ENCODE measurements at places on chromosomes 5 and 9.

GRCh38 chr5:159345336-159345735, 15.0 kb upstream of the IL12B start:
- no peak for DNase-seq

DNA sequence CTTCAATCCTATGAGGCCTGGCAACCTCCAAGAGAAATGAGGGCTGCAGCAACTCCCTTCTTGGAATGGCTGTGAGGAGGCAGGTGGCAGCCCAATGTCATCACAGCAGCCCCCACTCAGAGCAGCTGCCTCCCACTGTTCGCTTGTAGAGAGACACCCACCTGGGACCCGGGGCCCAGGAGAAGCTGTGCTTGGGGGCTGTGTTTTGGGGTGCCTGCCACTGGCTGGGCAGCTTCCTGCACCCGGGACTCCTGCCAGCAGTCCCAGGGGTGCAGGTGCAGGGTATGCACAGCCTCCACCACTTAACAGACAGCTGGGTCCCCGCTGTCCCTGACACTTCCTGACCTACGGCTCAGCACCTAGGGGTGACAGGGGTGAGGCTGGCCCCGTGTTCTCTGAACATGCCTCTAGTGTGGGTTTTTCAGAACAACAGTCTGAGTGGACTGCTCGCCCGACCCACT, 26.2 kb downstream of the NIPAL4 start:
- no peak for DNase-seq

DNA sequence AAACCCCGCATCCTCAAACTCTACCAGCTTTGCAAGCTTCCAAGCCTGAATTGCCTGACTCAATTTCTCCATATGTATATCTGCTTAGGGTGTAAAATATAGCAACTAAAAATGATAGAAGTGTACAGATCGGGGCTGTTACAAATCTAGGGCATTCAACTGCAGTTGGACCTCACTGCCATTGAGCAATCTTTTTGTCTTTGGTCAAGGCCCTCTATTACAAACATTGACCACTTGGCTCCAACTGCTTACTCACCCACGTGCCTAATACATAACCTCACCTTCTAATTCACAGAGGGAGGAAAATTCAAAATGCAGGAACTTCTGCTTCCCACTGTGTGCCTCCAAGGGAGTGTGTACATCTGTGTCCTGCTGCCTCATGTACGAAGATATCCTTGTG, 10.0 kb downstream of the LRRC70 start:
- DNase-seq = no peak

DNA sequence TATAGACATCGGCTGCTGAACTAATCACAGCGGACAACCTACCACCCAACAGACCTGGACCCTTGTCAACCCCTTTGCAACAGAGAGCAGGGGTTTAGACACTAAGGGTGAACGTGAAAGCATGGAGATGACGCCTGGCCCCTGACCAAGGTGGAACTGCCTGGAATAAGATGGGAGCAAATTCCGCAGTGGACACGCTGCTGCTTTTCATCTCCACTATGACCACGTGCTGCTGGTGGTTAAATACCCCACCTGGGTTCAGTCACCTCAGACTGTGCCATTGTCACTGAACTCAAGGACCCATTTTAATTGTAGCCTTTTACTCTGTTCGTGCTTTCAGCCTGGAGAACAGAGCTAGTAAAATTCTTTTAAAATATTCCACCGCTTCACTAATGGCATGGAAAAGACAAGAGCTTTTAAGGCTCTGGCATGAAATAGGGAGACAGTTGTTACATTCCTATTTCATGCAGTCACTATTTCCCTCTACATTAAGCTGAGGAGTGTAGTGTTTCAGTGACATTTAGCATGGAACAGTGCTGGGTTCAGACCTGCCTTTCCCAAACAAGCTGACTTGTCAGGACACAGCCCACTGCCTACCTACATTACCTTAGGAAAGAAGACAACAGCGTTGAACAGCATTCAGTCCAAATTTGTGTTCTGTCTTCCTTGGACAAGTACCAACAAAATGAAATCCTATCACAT, 96.8 kb downstream of the ANKRD18B start:
- peak; percentile 87 for DNase-seq

DNA sequence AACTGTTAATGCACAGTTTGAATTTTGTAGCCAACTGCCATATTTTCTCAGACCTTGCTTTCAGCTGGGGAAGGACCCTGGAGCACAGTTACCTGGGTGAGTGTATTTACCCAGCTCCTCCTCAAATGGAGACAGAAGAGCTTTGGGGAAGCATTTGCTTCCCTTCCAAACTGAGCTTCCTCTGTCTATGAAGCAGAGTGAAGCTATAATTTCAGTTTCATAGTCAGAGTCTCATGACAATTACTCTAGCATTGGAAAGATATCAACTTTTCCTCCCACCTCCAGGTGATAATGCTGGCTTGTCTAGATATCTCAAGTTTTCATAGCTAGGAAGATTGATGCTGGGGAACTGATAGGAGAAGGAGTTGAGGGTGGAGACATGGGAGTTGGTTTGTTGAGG, 406.4 kb upstream of the CLINT1 start:
- no peak for DNase-seq

DNA sequence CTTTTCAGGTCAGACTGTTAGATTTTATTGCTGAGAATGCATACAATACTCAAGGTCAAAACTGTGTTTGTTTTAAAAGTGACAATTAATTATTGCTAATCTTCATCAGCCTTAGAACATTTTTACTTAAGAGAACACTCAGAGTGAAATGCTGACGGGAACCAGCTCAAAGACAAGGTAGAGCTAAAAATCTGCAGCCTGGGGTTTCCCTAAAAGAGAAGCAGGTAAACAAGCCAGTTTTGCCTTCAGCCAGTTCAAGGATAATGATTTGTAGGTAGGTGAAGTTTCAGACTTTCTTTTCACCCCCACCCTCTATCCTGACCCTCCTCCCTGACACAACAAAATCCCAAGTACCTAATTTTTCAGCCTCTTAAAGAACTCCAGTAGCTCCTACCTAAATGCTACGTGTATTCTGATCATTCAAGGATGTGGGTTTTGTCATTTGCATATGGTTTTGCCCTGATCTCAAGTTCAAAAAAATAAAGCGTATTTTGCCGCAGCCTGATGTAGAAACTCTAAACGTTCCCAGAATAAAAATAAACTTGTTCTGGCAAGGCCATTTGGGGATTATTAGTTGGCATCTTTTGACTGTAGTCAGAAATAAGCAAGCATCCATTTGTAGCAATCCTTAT, 407.2 kb downstream of the EFNA5 start:
- no peak for DNase-seq

- DNase-seq = peak; percentile 91
These were observed 32.7 kb upstream of the ADRA1B start for GRCh38 chr5:159883522-159883950.

DNA sequence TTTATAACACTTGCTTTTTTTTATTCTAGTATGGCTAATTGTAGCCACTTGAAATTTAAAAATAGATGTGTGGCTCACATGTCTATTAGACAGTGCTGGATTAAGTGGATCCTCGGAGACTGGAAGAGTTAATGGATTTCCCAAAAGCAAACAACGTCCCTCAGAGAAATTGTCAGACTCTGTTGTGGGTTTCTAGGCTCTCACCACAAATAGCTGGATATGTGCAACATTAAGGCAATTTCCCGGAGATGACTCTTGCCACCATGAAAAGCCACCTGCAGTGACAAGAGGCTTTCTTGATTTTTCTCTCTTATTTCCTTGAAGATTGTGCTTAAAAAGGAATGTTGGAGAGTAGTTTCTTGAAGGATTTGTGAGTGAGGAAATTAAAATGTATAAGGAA, 43.2 kb downstream of the TMEM167A start:
- DNase-seq = peak; percentile 25

GRCh38 chr5:152113401-152113800, 188.8 kb upstream of the GLRA1 start:
- DNase-seq = no peak

DNA sequence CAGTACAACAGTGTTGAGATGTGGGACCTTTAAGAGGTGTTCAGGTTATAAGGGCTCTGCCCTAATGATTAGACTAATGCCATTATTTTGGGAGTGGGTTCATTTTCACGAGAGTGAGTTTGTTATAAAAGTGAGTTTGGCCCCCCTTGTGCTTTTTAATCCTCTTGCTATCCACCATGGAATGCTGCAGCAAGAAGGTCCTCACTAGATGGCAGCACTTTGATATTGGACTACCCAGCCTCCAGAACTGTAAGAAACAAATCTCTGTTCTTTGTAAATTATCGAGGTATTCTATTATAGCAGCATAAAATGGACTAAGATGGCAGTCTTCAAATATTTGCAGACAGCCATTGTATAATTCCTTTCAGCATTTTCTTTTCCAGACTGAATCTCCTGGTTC, 212.4 kb downstream of the LRRC70 start:
- no peak for DNase-seq

- no peak for DNase-seq
These were observed 525.8 kb downstream of the CTNND2 start for GRCh38 chr5:11378461-11378860.

- peak; percentile 62 for DNase-seq
These were observed 101.2 kb downstream of the PARP8 start for GRCh38 chr5:50767588-50767987.

GRCh38 chr5:177393206-177393765, 7.2 kb downstream of the PFN3 start:
- DNase-seq = no peak

DNA sequence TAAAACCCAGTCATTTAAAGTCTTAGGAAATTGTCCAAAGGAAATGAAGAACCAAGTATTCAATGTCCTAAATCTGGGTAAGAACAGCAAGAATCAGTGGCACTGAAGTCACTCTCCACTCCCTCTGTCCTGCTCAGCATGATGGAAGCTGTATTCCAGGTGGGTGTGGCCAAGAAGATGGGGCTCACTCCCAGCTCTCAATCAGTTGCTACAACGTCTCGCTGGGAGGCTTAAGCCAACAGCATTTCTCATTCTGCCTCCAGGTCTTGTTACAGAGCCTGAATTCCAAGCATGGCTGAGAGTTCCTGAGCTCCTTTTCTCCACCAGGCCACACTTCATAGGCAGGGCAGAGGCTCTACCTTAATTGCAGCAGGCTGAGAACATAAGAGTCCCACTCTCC, 41.2 kb upstream of the TRIO start:
- DNase-seq = peak; percentile 76

GRCh38 chr5:126568206-126568755, 26.7 kb downstream of the ALDH7A1 start:
- no peak for DNase-seq

DNA sequence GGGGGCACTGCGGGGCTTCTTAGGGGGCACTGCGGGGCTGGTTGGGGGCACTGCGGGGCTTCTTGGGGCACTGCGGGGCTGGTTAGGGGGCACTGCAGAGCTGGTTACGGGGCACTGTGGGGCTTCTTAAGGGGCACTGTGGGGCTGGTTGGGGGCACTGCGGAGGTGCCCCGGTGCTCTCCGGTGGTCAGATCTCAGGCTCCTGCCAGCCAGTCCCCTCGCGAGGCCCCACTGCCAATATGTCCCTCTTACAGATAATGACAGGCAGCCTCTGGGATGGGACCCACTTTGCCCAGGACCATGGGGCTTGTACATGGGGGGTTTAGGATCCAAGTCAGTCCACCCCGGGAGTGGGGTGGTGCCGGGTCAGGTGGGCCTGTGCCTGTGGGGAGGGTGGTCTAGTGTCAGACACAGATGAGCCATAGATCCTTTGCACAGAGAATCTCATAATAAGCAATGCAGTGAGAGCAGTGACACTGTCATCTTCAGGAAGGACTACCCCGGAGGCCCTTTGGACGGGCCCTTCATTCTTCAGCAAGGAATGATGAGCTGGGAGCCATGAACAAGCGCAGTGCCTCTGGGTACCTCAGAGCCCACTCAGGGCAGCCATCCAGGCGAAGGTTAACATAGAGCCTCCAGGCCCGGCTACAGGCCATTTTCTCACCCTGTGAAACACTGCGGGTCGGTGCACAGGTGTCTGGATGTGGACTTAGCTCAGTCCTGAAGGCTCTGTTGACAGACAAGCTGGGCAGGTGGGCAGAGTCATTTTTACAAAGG, 38.2 kb downstream of the COL5A1 start:
- DNase-seq = no peak

GRCh38 chr5:124193371-124193789, 553.1 kb downstream of the ZNF608 start:
- DNase-seq = peak; percentile 69

- no peak for DNase-seq
These were observed 726 bp upstream of the PSMB7 start for GRCh38 chr9:124415852-124416484.

DNA sequence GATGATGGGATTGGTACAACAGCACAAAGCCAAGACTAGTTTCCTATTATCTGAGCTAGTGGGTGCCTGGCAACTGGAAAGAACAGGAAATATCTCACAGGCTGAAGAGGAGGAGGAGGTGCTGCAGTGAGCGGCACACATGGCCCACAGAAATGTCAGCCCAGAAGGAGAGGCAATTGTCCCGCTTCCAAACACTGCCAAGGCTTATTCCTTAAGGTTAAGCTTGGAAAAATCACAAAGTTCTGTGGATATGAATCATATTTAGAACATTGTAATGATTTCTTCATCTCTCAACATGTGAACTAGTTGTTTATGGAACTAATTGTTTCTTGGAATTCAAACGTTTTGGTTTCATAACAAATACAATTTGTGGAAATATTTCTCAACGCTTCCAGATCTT, 1019.5 kb upstream of the SEMA6A start:
- peak; percentile 42 for DNase-seq

- DNase-seq = no peak
These were observed 187.0 kb upstream of the ADCY2 start for GRCh38 chr5:7208938-7209337.

DNA sequence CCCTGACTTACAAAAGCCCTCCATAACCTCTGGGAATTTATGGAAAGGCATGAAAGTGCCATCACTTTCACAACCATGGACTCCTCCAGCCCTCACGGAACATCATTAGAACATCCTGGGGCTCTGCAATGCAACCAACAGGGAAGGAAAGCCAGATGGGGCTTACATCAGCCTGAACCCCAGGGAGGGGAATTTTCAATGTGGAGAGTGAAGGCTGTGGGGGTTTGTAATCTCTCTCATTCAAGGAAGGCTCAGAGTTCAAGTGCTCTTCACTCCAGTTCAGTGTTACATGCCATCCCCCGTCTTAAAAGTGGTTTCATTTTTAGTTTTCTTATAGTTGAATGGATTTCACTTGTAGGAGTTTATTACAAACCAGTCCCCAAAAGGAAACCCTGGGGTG, 5.7 kb downstream of the SPRY4 start:
- no peak for DNase-seq

- no peak for DNase-seq
These were observed 11.7 kb downstream of the TIMD4 start for GRCh38 chr5:156951359-156951758.

- DNase-seq = peak; percentile 59
These were observed 99.2 kb downstream of the ZNF462 start for GRCh38 chr9:106962122-106962521.

GRCh38 chr5:52727576-52727975, 60.1 kb upstream of the ITGA1 start:
- peak; percentile 67 for DNase-seq

DNA sequence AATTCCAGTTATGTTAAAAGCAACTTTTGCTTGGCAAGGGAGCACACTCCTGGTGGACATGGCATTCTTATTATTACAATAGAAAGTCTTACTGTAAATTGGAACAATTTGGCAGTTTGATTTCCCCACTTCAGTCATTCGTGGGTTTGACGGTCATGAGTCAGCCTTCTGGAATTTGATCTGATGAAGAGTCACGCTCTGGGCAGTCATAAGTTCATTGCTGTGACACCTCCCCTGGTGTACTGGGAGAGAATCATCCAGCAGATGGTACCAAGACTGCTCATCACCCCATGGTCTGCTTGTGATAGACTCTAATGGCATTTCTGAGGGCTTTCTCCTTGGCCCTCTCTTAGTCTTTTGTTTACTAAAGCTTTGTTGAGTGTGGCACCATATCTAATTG, 53.8 kb downstream of the GLRA1 start:
- peak; percentile 79 for DNase-seq

Measured in fibroblast of skin of scalp (primary cell).